Amniotic stem cell (primary cell): ENCODE measurements at places on chromosomes 12 and 14.

DNA sequence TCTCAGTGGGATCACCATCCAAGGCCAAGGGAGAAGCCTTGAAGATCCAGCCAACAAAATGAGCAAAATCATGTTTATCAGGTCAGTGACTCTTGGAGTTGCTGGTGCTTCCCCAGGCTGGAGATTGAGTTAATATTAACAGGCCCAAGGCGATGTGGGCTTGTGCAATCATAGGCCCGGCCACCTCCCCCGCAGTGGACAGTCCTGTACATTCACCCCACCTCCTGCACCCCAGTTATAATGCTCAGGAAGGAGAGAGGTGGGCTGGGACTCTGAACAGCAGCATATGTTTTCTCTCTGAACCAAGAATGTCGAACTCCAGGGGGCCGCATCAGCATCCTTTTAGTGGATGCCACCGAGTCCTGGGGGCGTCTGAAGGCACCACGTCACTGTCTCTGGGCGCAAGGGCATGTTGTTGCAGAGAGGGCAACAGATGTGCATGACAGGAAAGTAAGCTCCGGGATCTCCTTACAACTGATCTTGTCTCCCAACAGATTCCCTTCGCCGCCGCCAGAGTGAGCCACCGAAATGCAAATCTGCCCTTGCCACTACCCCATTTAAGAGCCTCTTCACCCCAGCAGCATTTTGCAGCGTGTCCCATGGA lies 32.2 kb upstream of the SERPINA6 start:
- no peak for DNase-seq

- DNase-seq = no peak
These were observed 285.2 kb upstream of the SYT10 start for GRCh38 chr12:33724867-33725266.

DNA sequence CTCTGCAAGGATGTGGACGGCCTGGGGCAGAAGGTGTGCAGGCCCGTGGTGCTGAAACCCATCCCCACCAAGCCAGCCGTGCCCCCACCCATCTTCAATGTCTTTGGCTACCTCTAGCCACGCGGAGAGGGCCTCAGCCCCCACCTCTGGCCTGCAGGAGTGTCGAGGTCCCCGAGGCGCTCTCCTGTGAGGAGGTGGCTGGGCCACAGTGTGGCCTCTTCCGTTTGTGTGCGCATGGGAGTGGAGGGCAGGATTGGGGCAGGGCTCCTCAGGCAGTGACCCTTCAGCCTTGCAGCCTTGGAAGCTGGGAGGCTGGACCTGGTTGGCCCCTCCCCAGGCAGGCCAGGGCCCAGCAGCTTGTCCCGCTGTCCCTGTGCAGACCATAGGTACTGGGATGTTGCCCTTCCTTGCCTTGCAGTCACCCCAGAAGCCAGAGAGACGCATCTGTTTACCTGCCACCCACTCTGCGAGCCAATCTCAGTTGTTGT lies 1.9 kb downstream of the FAM181A start:
- DNase-seq = no peak

- no peak for DNase-seq
These were observed 523.0 kb upstream of the FOXG1 start for GRCh38 chr14:28243600-28243999.

DNA sequence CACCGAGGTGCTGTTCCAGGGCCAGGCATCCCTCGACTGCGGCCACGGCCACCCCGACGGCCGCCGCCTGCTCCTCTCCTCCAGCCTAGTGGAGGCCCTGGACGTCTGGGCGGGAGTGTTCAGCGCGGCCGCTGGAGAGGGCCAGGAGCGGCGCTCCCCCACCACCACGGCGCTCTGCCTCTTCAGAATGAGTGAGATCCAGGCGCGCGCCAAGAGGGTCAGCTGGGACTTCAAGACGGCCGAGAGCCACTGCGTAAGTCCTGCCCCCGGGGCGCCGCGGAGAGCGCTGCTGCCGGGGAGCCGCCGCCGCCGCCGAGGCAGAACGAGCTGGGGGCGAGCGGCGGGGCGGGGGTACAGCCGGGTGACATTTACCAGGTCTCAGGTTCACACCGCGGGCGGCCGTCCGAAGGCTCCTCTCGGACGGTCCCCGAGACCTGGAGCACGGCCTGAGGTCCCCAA lies 1.4 kb downstream of the PLXNC1 start:
- DNase-seq = no peak

GRCh38 chr14:100033347-100034075 lies 31.7 kb upstream of the EVL start:
- no peak for DNase-seq

DNA sequence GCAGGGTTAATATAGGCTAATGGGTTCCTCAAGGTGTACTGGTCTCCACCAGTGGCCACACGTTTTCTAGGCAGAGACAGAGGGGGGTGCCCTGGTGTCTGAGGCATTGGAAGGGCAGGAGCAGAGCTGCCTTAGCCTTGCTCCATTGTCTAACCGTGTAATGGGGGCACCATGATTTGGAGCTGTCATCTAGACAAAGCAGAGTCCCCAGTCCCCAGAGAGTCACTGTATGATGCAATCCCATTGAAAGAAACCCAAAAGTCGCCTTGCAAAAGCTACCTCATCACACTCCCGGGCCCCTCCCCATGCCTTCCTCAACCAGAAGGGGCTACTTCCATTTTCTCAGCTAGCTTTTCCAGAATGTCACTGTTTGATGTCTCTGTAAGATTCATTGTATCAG lies 487.1 kb downstream of the AACS start:
- DNase-seq = no peak

DNA sequence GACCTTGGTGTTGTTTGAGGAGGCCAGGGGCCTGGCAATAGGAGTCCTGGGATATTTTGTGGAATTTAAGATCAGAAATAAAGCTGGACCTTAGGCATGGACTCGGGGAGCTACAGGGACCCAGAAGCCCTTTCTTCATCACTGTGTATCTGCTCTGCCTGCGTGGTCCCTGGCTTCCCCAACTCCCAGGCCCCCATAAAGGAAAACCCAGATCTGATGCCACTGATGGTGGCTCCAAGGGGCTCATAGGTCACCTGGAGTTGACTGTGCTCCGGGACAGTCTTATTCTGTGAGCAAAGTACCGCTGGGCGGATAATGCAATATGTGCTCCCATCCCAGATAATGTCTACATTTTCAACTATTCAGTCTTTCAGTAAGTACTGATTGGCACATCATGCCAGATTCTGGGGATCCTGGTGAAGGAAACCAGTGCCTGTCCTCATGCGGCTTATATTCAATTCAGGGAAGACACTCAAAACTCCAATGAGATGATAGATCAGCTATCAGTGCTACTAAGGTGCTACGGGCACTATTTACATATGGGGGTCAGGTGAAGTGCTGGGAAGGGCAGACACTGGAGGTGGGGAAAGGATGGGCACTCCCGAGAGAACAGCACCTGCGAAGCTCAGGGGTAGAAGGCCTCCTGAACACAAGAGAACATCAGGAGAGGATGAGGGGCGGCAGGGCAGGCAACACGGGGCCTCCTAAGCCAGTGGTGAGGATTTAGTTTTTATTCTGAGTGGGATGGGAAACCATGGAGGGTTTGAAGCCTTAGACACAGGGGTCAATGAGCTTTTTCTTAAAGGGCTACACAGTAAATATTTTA lies 5.5 kb upstream of the SELPLG start:
- DNase-seq = no peak

GRCh38 chr14:72699443-72699842 lies 194.5 kb downstream of the DPF3 start:
- no peak for DNase-seq

DNA sequence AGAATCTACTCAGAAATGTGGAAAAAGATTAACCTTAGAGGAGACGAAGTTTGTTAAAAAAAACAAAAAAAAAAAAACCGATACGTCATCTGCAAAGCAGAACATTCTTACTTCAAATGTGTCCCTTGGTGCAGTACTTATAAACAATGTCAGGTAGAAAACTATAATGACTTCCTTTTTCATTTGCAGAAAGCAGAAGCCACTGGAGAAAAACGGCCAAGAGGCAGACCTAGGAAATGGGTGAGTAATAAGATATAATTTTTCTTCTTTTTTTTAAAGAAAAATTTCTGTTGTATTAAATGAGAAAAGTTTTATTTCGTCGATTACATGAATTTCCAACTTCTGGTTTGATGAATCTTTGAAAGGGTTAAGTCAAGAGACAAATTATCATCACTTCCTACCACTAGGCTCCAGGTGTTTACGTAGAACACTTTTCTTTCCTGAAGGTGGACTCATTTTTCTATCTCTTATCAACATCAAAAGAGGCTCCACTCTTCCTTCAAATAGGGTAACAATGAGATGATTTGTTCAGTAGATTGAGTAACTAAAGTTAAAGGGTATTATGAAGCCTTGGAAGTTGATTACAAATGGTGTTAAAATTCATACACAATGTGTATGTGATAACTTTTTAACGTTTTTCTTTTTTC lies 14.2 kb downstream of the HMGA2 start:
- no peak for DNase-seq

- DNase-seq = no peak
These were observed 19.0 kb upstream of the TCL1B start for GRCh38 chr14:95667249-95667693.

GRCh38 chr12:1083889-1084262 lies 92.9 kb downstream of the ERC1 start:
- DNase-seq = no peak

GRCh38 chr12:108613548-108613947 lies 15.7 kb upstream of the TMEM119 start:
- no peak for DNase-seq

DNA sequence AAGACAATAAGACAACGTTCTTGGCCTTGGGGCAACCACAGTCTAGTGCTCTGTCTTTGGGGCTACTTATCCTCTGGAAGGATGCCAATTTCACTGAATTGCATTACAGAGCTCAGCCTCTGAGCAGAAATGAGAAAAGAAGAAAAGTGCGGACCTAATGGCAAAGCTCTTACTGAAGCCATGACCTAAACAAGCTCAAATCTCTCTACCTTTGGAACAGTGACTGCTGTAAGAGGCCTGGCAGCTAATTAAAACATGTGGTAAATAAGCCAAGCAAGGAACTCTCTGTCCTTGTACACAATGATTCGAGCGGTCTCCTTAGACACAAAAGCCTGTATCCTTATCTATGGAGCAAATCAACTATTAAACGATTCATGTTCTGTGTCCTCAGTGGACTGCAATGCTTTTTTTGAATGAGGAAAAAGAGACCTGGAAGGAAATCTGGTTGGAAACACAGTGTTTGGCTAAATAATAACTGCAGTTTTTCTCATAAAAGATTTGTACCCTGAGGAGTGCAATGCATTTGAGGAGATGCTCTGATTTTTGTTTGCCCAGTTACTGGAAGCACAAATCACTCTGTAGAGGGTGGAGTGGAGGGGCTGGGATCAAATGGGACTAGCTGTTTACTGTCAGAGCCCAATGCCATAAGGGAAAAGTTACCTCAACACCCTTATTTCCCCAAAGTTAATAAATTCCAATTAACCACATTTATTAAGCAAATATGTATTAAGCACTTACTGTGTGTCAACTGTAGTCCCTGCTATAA lies 113.9 kb downstream of the NDUFA12 start:
- DNase-seq = no peak

DNA sequence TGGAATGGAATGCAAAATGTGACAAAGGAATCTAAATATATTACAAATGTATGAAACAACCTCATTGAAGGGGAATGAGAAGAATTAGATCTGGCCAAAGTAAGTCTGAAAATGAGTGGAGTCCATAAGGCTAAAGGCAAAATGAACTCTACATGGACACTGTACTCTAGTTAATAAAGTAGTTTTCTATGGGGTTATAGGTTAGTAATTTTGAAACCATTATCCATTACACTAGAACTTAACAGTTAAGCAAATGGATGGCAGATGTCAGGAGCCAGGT lies 222.1 kb downstream of the NUAK1 start:
- no peak for DNase-seq
